ENCODE measurements at places on chromosomes 5 and 9.

GRCh38 chr5:7793895-7794294, 57.0 kb downstream of the CFAP90 start:
- DNase-seq: no peak

DNA sequence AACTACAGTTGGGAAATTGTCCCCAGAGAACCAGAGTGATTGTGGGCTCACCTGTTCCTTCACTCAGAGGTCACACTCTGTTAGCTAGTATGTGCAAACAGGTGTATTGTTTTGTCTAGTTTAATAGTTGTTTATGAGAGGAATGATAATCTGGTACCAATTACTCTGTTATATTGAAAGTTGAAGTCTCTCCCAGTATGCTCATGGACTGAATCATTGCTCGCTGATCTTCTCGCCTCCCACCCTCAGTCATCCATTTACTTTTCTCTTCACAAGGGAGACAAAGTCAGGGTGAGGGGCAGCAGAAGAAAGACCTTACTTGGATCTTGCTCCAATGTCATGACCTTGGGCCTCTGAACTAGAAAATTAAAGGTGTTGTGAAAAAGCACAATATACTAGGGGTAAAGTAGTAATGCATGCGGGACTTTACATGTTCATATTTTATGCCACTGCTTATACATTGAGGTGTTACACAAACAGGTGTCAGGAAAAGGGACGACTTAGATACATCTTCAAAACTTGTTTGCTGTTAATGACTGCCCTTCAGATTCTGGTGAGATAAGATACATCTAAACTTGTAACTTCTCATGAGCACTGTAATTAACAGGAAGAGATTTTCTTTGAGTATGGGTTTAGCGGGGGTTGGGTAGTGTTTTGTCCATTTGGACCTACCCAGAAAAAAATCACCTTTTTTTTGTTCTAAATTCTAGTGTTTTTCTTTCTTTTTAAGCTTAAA, 36.9 kb downstream of the LNPEP start:
- no peak for DNase-seq

GRCh38 chr5:68071736-68072135, 143.8 kb upstream of the PIK3R1 start:
- no peak for DNase-seq

GRCh38 chr5:81750308-81751008, 439 bp downstream of the SSBP2 start:
- DNase-seq: peak; percentile 83

- DNase-seq: no peak
These were observed 15.0 kb upstream of the FBP1 start for GRCh38 chr9:94654165-94654894.

DNA sequence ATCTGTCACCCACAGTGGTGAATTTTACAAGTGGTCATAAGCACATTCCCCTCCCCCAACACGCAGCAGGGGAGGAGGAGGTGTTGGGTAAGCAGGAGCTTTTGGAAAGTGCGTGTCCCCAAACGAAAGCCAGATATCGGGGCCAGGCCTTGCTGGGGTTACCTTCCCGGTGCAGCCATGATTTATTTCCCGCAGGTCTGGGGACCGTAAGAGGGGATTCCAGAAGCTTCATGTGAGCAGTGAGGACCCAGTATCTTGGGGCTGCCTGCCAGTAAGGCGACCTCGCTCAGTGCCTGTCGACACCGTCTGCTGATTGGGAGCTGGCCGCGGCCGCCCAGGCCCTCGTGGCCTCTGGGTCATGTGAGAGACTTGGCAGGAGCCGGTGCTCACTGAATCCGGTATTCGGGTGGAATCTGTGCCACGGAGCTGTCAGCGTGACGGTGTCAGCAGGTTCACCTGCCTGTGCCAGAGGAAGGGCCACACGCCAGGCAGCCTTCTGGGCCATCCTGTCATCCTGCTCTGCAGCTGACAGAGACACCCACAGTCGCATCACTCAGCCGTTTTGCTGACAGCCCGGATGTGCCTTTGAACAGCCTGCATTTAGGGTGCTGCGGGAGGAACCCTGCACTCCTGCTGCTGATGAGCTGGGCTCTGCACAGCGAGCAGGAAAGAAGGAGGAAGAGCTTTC, 37.3 kb downstream of the SEC61B start:
- peak; percentile 40 for DNase-seq

GRCh38 chr5:54883374-54884194, 101.8 kb downstream of the ESM1 start:
- DNase-seq: peak; percentile 79

All from H7 (cell line).